ENCODE measurements at places on chromosomes 3 and 15.
A peak's percentile ranks its signal among the peaks of the same experiment; 100 is the strongest.

GRCh38 chr3:57825116-57825515, 69.0 kb downstream of the SLMAP start:
- no peaks in the 10 kb centered on the region for H3K36me3 ChIP-seq
- no peak for DNase-seq
- peaks cover 4% of the 10 kb centered on the region for H3K4me1 ChIP-seq
- H3K27me3 ChIP-seq = no peaks in the 10 kb centered on the region
- no peak overlapping the region for H3K27ac ChIP-seq

DNA sequence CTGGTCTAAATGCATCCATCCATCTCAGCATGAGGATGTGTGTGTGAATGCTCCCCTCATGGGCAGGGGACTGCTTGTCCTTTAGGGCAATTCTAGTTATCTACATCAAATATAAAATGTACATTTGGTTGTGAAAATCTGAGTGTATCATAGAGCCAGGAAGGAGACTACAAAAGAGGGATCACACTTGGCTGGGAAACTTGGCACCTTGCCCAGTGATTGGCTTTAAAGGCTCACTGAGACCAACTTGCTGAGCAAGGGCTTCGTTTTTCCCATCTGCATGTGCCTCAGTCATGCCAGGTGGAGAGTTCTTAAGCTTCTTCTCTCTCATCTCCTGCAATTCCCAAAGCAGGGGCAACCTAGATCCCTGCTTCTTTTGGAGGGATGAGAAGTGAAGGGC, 5.2 kb downstream of the CAPN3 start:
- DNase-seq = no peak
- no peak overlapping the region for H3K4me3 ChIP-seq
- no peak overlapping the region for H3K27ac ChIP-seq
- H3K36me3 ChIP-seq = peaks cover 1% of the 10 kb centered on the region

- no peaks in the 10 kb centered on the region for H3K36me3 ChIP-seq
- H3K4me3 ChIP-seq = no peak overlapping the region
- no peaks in the 10 kb centered on the region for H3K27me3 ChIP-seq
- peak overlapping the region; percentile 38 for H3K27ac ChIP-seq
These were observed 123.4 kb upstream of the MEF2A start for GRCh38 chr15:99442252-99442897.

- H3K36me3 ChIP-seq = no peaks in the 10 kb centered on the region
- no peak overlapping the region for H3K4me3 ChIP-seq
- H3K27ac ChIP-seq = no peak overlapping the region
These were observed 286.5 kb downstream of the NSUN3 start for GRCh38 chr3:94349310-94349878.

GRCh38 chr3:190183121-190183520, 62.4 kb upstream of the P3H2 start:
- no peaks in the 10 kb centered on the region for H3K36me3 ChIP-seq
- H3K27me3 ChIP-seq = no peaks in the 10 kb centered on the region
- H3K27ac ChIP-seq = no peak overlapping the region
- peaks cover 3% of the 10 kb centered on the region for H3K4me1 ChIP-seq
- H3K4me3 ChIP-seq = no peak overlapping the region

GRCh38 chr15:68340726-68341671, 63.5 kb downstream of the FEM1B start:
- no peaks in the 10 kb centered on the region for H3K36me3 ChIP-seq
- peaks cover 8% of the 10 kb centered on the region for H3K4me1 ChIP-seq
- H3K4me3 ChIP-seq = no peak overlapping the region
- peak; percentile 47 for DNase-seq

DNA sequence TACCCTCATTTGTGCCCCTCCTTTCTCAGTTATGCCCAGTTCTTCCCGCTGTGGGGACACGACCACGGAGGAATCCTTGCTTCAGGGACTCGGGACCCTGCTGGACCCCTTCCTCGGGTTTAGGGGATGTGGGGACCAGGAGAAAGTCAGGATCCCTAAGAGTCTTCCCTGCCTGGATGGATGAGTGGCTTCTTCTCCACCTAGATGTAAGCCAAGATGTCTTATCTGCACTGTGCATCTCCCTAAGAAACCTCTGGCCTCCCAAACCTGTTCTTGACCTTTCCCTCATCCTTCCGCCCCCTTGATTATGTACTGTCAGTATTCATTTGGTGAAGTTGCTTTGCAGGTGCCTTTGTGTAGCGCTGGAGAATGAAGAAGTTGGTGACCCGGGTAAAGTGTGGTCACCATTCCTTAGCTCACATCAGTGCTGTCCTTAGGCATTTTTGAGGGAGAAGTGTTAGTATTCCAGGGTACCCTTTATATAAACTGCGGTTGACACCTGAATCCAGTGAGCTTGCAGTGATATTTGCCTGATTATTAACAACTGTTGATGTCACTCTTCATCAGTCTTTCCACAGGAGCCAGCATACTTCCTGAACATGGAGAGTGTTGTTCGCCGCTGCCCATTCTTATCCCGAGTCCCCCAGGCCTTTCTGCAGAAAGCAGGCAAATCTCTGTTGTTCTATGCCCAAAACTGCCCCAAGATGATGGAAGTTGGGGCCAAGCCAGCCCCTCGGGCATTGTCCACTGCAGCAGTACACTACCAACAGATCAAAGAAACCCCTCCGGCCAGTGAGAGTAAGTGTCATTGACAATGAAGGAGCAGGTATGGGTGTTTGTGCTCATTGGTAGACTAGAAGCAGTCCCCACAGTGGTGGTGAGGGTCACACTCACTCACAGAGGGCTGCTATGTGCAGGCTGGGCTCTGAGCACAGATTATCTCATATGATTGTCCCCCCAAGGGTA, 966 bp downstream of the ALAS1 start:
- H3K27me3 ChIP-seq = no peaks in the 10 kb centered on the region
- H3K27ac ChIP-seq = no peak overlapping the region
- no peaks in the 10 kb centered on the region for H3K36me3 ChIP-seq
- H3K4me1 ChIP-seq = no peaks in the 10 kb centered on the region

DNA sequence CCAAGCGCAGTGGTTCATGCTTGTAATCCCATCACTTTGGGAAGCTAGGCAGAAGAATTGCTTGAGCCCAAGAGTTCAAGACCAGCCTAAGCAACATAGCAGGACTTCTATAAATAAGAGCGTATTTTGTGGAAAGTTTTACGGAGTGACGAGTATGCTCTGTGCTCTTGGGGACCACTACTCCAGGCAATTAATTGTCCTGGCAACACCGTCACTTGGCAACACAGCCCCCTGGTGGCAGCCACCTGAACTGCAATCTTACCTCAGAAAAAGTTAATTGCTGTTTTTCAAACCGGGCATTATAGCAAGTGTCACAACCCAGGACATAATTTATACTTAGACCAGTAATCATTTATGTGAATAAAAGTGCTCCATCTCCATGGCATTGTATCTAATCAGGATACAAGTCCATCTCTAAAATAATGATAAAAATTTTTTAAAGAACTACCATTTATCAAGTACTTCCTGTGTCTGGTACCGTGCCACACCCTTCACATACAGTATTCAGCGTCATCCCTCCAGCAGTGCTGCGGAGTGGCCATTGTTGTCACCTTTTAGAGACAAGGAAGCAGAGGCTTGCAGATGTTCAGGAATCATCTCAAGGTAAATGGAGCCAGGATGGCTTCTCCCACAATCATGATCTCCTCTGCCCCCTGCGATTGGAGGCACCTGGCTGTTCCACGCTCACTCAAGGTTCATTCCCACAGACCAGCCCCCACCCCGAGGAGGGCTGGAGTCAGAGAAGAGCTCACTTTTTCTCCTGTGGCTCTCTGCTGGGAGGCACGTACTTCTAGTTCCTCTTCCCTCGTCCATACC, 34.5 kb downstream of the PLA2G4D start:
- H3K36me3 ChIP-seq = no peaks in the 10 kb centered on the region
- no peaks in the 10 kb centered on the region for H3K27me3 ChIP-seq
- H3K4me1 ChIP-seq = no peaks in the 10 kb centered on the region

- H3K27ac ChIP-seq = no peak overlapping the region
- H3K27me3 ChIP-seq = no peaks in the 10 kb centered on the region
- H3K4me3 ChIP-seq = no peak overlapping the region
- H3K36me3 ChIP-seq = peaks cover 5% of the 10 kb centered on the region
- no peak for DNase-seq
These were observed 8.1 kb downstream of the COMMD2 start for GRCh38 chr3:149744151-149744550.

DNA sequence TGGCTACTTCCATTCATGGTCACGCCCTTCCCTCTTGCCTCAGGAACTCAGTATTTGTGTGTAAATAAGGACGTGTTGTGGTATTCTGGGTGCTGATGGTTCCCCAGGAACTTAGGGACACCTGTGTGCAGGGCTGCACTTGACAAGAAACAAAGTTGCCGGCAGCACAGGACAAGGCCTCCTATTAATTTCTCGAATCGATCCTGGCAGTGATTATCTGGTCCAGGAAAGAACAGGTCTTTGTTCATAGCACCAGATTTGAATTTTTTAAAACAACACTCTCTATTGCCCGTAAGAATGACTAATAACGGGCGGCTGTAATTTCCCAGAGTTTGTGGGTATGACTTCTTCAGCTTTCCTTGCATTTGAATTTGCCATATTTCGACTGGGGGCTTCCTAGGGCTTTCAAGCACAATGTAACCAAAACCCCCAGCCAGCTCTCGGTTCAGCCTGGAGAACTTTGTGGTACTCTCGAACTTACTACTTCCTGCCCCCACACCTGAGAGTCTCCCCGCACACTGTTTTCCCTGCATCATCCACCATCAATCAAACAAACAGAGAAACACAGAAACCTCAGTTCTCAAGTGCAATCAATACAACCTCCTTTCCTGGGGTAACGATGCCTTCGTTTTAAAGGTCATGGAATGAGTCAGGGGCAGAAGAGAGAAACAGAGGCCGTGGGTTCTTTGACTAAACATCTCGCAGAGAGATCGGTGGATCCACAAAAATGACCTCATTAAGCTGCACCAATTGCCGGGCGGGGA, 241.7 kb upstream of the ICE2 start:
- no peak for DNase-seq
- H3K4me3 ChIP-seq = no peak overlapping the region
- H3K27me3 ChIP-seq = no peaks in the 10 kb centered on the region
- H3K4me1 ChIP-seq = no peaks in the 10 kb centered on the region

- no peak overlapping the region for H3K4me3 ChIP-seq
- no peaks in the 10 kb centered on the region for H3K36me3 ChIP-seq
- no peaks in the 10 kb centered on the region for H3K27me3 ChIP-seq
- no peaks in the 10 kb centered on the region for H3K4me1 ChIP-seq
- H3K27ac ChIP-seq = no peak overlapping the region
- DNase-seq = no peak
These were observed 278.2 kb downstream of the GABRG3 start for GRCh38 chr15:27249046-27249759.

DNA sequence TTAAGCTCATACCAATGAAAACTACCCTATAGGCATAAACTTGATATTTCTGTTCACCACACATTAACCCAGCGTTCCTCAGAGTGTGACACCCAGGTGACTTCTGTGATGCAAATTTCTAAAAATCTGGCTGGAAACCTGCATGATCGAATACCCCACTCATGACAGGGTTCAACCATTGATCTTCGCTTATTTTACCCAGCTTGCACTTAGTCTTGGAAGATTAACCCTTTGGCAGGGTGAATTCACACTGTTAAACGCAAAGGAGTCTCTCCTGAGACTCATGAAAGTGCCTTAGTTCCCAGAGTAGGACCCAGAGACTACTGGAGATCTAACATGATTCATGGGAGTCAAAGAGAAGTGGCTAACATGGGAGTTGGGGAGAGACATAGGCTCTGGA, 391.6 kb downstream of the MECOM start:
- no peak for DNase-seq
- H3K36me3 ChIP-seq = no peaks in the 10 kb centered on the region
- peaks cover 3% of the 10 kb centered on the region for H3K4me1 ChIP-seq

DNA sequence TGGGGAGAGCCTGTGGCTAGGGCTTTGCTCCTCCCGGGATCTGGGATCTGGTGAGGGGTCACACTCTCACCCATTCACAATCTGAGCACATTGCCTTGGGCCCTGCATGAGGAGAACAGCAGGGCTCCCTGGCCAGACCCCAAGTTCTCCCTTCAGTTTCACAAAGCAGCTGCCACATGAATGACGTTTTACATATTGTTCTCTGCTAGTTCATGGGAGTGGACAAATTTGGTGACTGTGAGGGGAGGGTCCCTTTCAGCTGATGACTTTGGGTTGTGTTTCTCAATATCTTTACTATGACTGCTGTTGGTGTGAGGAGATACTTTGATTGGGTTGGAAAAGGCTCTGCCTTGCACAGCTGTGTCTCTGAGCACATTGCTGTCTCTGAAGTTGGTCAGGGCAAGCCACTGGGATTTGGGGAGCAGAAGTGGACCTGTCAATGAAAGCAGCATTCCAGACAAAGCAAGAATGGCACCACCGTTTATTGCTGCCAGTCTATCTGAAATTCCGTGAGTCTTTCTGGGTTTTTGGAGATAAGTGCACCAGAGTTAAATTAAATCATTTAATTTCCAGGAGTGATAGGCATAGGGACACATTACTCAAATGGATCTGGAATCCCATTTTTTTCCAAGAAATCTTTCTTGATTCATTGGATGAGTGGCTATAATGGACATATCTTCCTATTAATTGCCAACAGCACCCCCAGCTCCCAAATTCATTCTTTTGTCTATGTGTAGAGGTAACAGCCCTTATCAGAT, 10.3 kb downstream of the TIMP4 start:
- H3K36me3 ChIP-seq = no peaks in the 10 kb centered on the region
- no peak for DNase-seq
- H3K4me1 ChIP-seq = peaks cover 2% of the 10 kb centered on the region
- H3K27ac ChIP-seq = peak overlapping the region; percentile 65
- H3K4me3 ChIP-seq = no peak overlapping the region

Measured in aorta (tissue), 5 donors.